Erythroblast (primary cell): ENCODE measurements at places on chromosomes 4 and X.
A peak's percentile ranks its signal among the peaks of the same experiment; 100 is the strongest.

DNA sequence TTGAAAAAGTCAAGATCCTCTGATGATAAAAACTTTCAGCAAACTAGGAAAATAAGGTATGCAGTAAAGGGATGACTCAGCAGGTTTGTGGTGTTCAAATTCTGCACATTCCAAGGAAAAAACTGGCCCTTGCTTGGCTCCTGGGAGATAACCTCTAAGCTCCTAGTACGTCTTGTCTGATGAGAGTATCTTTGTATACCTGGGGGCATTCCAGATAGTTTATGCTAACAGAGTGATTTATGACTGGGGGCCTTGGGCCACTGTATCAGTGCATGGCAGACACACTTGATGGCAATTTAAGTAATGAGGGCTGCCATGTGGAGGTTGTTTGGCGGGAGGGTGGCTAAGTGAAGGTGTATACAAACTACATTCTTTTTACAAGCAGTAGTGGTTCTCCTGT lies 56.9 kb downstream of the NSG1 start:
- no peak for DNase-seq

DNA sequence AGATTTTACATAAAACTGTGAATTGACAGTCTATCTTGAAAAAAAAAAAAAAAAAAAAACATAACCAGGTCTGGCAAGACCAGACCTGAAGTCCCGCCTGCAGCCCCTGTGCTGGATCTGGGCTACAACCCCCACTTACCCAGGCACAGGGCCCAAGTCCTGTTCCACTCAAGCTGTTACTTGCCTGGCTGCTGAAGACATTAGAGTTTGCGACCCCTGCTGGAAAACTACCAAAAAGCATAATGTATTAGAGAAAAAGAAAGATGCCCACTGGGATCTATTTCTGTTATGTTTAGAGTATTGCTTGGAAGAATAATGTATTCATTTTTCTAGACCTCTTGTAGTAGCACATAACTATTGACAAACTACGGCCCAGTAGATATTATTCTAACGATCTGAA lies 4.7 kb downstream of the HS3ST1 start:
- peak; percentile 34 for DNase-seq

DNA sequence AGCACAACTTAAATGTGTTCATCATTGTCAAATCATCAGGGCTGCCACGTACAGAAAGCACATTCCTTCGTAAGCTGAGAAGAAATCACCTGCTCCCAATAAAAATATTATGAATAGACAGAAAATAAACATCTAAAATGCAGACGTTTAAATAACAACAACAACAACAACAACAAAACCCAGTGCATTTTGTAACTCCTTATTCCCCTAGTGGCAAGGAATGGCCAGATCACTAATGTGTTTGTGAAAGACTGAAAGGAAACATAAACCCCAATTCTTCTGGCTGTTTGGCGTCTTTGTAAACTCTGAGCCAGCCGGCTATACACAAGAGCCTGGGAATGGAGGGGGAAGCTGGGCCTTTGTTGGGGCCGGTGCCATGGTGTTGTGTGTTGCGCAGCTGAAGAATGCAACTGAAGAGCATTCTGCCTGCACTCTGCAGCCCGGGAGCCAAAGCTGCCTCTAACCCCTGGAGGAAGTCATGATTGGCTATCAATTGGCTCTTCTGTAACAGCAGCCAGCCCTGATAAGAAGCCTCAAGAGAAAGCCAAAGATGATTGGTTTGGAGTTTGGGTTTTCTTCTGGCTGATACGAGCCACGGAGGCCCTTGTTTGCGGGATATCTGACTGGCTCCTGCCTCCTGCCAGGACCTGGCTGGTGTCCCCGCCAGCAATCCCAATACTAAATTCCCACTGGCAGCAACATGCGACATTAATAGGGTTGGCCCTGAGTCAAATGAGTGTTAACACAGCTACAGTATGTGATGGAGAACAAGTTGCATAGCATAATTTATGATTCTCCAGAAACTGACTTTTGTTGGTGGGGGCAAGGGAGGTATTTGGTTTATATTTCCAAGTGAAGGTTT lies 89.7 kb upstream of the TFDP3 start:
- no peak for DNase-seq

DNA sequence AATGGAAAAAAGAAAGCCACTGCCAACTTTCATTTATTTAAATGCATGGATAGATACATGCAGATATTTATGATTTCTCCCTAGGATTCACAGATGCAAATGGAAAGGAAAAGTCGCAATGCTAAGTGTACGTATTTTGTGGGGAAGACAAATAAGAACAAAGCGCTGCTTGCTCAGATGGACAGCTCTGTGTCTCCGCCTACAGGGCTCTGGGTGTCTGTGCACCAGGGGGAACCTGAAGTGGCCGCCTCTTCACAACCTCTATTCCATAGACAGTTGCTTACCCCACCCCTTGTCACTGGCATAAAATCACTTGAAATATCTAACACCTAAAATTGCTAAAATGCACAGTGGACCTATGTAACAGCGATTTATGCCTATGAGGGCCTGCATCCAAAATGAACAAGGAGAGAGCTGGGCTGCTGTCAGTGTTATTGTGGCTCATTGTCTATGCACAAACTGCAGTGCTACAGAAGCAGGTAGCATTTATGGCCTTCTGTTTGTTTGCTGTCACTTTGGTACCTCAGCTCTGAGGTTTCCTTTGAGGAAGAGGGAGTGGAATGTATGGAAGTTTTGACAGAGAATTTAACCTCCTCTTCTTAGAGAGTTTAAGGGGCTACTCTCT lies 58.6 kb upstream of the PAGE1 start:
- DNase-seq: peak; percentile 37

DNA sequence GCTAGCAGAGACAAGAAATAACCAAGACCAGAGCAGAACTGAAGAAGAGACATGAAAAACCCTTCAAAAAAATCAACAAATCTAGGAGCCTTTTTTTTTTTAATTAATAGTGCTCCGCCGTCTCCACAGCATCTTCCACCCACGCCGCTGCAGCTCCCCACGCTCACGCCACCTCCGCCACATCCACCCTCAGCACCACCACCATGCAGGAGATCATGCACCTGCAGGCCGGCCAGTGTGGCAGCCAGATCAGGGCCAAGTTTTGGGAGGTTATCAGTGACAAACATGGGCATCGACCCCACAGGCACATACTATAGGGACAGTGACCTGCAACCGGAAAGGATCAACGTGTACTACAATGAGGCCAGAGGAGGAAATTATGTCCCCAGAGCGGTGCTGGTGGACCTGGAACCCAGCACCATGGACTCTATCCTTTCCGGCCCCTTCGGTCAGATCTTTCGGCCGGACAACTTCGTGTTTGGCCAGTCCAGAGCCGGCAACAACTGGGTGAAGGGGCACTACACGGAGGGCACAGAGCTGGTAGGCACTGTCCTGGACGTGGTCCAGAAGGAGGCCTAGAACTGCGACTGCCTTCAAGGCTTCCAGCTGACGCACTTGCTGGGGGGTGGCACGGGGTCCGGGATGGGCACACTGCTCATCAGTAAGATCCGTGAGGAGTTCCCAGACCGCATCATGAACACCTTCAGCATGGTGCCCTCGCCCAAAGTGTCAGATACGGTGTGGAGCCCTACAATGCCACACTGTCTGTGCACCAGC lies 171.2 kb downstream of the THOC2 start:
- no peak for DNase-seq

- no peak for DNase-seq
Measured at GRCh38 chr4:122992057-122992456, 69.7 kb upstream of the NUDT6 start.

DNA sequence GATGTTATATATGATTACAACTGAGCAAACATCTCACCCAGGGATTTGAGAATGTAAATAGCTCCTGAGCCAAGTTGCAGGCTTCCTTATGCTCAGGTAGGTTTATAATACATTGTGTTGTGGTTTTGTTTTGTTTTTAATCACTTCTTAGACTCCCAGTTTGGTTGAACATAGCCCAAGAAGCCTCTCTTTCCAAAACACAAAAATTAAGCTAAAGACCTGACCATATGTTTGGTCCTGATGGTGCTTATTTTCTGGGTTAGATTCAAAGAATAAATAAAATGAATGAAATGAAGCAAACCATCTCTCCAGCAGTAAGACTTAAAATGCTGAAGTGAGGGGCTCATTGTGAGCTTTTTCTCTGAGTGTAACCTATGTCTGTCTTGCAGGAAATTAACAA lies 93.5 kb downstream of the GRXCR1 start:
- no peak for DNase-seq
